ENCODE measurements at places on chromosomes 16 and 17.

DNA sequence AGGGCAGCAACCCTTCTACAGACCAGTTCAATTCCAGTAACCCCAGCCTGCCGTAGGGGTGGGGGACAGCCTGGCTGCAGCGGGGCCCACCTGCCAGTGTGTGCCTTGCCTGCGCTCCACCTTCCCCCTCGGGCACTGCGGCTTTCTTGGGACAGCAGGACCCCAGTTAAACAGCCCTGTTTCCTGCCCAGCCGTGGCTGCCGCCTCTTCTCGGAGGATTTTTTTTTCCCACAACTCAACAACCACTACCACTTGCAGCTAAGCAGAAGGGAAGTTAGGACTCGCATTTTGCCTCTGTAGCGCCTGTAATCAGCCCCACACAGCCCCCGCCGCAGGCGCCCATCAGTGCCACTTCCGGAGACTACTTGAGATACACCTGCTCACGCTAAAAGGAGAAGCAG, 76.1 kb downstream of the RAI1 start:
- DNase-seq, result no peak

DNA sequence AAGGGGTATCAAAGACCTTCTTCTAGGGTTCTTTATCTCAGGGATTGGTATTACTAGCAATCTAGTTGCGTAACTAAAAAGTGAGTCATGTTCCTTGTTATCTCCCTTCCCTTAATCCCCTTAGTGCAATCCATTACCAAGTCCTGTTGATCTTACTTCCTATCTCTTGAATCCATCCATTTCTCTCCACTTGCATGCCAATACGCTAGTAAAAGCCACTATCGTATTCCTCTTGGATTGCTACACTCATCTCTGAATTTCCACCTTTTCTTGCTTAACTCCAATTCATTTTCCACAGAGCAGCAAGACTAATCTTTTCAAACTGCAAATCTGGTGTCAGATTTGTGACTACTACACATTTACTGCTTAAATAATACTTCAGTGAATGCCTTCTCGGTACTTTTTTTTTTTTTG, 1.8 kb upstream of the ADAT1 start:
- no peak for DNase-seq

- DNase-seq, result no peak
Measured at GRCh38 chr16:27598220-27598619, 48.3 kb downstream of the KATNIP start.

- DNase-seq, result no peak
Measured at GRCh38 chr16:85749771-85750145, 1.1 kb downstream of the C16orf74 start.

- no peak for DNase-seq
Measured at GRCh38 chr17:70668276-70668937, 499.1 kb downstream of the KCNJ2 start.

- DNase-seq, result no peak
Measured at GRCh38 chr17:81008140-81008539, 16.5 kb downstream of the CHMP6 start.

DNA sequence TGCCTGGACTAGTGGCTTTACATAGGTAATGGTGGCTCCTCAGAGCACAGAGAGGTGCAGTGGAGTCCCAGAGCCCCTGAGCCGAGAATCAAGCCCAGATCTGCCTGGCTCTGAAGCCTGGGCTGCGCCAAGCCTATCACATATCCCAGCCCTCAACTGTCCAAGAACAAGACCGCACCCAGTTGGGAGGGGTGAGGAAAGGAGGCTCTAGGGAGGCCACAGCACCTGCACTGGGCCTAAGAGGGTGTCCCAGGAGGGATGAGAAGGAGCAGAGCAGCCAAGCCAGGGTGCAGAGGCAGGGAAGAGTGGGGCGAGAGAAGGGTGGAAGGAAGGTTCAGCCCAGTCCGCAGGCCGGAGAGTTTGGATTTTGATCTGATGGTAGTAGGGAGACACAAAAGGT, 941 bp upstream of the RNF112 start:
- DNase-seq, result no peak

- DNase-seq, result no peak
Measured at GRCh38 chr16:84650062-84650991, 2.0 kb downstream of the KLHL36 start.

- DNase-seq, result peak; percentile 48
Measured at GRCh38 chr16:30535777-30536190, 1.1 kb upstream of the ZNF747 start.

DNA sequence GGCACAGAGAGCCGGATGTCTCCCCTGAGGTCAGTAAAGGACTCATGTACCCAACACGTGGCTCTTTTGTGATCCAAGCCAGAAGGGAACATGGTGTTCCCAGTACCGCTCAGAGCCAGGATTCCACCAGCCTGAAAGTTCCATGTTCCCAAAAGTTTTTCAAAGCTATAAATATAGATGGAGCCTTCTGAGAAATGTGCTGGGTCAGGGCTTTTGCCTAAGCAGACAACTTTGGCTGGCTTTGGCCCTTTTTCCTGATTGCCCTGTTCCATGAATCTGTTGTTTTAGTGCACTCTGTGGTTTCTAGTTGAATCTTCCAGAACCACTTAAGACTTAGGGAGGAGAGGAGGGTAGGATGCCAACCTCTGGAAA, 128.5 kb upstream of the HS3ST2 start:
- DNase-seq, result no peak

- DNase-seq, result no peak
Measured at GRCh38 chr16:83785455-83785854, 22.3 kb upstream of the HSBP1 start.

- no peak for DNase-seq
Measured at GRCh38 chr17:60827943-60828342, 150.3 kb downstream of the BCAS3 start.

GRCh38 chr16:3876160-3876559, 4.4 kb downstream of the CREBBP start:
- DNase-seq, result no peak

GRCh38 chr17:81241648-81242420, 2.7 kb downstream of the NDUFAF8 start:
- peak; percentile 50 for DNase-seq

- DNase-seq, result no peak
Measured at GRCh38 chr16:12677502-12677901, 126.2 kb downstream of the CPPED1 start.

DNA sequence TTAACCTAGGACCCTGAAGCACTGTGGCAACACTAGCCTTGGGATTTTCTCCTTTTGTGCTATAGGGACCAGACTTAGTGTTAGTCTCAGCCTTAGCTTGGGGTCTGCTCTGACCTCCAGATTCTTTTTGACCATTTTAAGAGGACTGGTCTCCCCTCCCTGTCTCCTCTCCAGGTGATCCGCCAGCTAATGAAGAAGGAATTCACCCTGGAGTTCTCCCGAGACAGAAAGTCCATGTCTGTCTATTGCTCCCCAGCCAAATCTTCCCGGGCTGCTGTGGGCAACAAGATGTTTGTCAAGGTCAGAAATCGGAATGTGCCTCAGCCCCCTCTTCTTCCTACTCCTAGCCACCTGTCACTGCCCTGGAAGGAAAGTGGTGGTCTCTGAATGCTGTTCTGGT, 19.5 kb downstream of the ATP2A1 start:
- DNase-seq, result no peak

GRCh38 chr16:54125751-54126655, 160.6 kb downstream of the IRX3 start:
- DNase-seq, result no peak

GRCh38 chr17:50055426-50056216, at the start of gene ITGA3:
ITGA3 (plus strand) TSS chr17:50056110; CDS start chr17:50056440, 330 bp downstream.
- peak; percentile 41 for DNase-seq

DNA sequence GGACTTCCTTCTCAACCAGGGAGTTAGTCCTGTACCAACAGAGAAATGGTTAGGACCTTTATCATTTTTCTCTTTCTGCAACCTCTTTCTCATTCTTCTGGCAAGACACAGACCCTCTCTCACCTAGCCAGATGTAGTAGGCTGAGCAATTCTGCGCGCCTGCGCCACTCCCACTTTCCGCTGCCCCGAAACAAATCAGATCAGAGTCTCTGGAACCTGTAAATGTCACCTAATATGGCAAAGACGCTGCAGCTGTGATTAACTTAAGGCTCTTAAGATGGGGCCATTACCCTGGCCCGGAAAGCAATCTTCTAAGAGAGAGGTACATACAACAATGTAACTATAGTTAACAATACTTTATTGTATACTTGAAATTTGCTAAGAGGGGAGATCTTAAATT, 94.3 kb upstream of the ASIC2 start:
- DNase-seq, result no peak

- peak; percentile 34 for DNase-seq
Measured at GRCh38 chr17:75031972-75032719, 14.6 kb downstream of the ATP5PD start.

GRCh38 chr17:75238684-75239191, 22.7 kb downstream of the GGA3 start:
- DNase-seq, result peak; percentile 35

GRCh38 chr16:86354641-86355513, 155.4 kb upstream of the FOXF1 start:
- no peak for DNase-seq

- no peak for DNase-seq
Measured at GRCh38 chr16:24670623-24671454, 58.6 kb upstream of the TNRC6A start.

DNA sequence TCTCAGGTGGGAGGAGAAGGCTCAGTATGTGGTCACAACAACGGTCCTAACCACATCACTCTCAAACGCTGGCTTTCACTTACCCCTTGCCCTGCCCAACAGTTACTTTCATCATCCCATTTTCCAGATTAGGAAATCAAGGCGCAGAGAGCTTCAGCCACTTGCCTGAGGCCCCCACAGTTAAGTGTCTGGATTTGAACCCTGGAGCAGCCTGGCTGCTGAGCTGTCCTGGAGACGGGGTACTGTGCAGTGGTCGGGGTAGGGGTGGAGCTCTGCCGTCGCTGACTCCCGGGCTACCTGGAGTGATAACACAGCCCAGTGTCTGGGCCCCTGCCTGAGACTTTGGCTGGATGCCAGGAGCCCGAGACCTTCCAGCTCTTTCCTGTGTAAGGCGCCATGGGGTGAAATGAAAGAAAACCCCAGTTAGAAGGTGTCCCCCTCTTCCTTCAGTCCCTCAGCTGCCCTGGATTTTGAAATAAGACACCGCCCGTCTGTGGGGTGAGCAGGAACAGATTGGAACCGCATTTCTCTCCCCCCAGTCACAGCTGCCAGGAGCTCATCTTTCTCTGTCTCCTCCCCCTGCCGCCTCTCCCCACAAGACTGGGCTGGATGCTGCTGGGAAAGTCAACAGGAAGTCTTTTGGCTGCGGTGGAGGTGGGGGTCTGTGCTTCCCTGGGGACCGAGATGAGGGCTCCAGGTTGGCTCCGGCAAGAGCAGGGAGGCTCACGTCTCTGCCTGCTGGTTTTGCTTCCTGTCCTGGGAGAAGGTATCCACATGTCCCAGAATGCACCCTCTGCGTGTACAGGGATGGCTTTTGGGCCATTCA, 280.2 kb downstream of the SEC14L1 start:
- no peak for DNase-seq

GRCh38 chr17:71881041-71881440, 239.8 kb upstream of the SOX9 start:
- no peak for DNase-seq

DNA sequence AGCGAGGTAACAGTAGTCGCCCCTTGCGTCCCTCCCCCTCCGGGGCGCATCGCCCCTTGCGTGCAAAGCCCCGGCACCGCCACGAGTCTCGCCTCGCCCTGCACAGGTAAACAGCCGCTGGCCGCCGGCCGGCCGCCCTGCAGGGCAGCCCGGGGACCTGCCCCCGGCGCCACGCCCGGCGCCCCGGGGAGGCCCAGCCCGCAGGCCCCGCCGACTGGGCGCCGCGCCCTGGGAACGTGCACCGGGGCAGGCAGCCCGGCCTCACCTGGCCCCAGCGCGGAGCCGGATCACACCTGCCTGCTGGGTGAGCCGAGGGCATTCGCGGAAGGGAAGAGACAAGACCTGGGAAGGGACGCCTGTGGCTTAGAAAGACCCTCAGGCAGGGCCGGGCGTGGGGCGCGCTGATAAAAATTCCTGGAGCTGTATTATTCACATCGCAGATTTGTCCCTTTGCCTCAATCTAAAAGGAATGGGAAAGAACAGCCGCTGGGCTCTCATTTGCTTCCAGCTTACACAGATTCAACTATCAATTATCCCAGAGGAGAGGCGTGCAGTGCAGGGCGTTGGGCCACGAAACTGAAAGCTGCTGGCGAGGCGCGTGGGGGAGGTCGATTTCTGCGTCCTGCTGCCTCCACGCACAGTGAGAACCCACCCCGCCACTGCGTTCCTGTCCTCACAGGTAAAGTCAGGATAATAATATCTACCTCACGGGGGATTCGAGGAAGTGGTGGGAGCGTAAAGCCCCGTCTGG, 451.9 kb downstream of the SLC39A11 start:
- DNase-seq, result no peak

DNA sequence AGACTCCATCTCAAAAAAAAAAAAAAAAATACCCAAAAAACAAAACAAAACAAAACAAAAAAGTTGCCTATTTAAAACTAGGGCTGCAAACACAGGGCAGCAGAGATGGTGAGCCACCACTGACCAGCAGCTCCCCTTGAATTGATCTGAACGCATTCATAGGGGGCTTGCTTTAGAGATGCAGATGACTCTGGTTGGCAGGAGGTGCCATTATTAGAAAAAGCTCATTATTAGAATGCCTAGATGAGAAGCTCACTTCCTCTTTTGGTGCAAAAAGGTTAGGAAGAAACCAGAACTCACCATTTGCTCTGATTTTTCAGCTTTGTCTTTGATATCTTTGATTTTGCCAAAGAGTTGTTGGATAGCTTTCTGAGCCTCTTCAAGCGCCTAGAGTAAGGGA, 53.1 kb downstream of the VPS53 start:
- DNase-seq, result no peak

DNA sequence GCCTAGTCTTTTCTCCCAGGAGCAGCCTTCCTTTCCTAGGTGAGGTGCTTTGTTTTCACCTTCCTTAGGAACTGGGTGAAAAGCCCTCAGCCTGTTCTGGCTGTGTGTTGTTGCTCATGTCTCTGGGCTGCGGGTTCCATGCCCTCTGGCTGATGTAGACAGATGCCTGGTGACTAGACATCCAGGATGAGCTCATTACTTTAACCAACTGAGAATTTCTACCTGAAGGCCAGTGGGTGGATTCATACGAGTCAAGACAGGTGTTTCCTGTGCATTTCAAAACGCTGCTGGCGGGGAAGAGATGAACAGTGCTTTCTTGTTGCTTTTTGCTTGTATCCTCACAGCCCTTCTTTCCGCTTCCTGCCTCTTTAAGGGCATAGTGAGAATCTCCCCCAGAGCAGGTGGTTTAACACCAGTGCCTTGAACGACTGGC, 22.3 kb downstream of the SAP30BP start:
- DNase-seq, result no peak

GRCh38 chr17:73591296-73592078, 52.8 kb downstream of the SDK2 start:
- no peak for DNase-seq

Data from stimulated activated CD8-positive, alpha-beta memory T cell treated with anti-CD3 and anti-CD28 coated beads, Interleukin-12 subunit alpha, Interleukin-12 subunit beta, amount 100 ng/mL, for 4 hours (primary cell).